ENCODE measurements at places on chromosomes 16 and 17.
A peak's percentile ranks its signal among the peaks of the same experiment; 100 is the strongest.

GRCh38 chr17:57985675-57985974 is 2.4 kb downstream of the VEZF1 start:
- peak; percentile 39 for DNase-seq

DNA sequence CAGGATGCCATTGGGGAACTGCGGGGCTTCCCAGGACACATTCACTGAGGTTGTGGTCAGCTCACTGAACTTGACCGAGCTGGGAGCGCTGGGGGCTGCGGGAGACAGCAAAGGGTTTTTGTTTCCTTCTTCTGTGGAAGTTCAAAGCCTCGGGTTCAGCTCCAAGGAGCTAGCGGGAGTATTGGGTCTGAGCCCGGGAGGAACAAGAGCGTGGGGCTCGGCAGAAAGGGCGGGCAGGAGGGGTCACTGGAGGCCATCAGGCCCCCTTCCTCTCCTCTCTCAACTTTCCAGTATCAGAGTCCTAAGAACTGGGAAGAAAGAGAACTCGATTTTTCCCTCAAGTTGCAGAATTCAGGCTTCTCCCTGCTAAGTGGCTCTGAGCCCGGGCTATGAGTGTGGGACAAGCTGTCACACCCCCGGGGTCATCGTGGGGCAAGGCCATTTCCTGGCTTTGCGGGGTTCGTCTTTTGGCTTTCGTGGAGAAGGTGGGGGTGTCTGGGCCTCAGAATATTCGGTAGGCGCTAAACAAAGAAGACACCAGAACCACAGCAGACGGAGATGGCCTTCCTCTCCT is 53.6 kb upstream of the CDC42EP4 start:
- no peak for DNase-seq

DNA sequence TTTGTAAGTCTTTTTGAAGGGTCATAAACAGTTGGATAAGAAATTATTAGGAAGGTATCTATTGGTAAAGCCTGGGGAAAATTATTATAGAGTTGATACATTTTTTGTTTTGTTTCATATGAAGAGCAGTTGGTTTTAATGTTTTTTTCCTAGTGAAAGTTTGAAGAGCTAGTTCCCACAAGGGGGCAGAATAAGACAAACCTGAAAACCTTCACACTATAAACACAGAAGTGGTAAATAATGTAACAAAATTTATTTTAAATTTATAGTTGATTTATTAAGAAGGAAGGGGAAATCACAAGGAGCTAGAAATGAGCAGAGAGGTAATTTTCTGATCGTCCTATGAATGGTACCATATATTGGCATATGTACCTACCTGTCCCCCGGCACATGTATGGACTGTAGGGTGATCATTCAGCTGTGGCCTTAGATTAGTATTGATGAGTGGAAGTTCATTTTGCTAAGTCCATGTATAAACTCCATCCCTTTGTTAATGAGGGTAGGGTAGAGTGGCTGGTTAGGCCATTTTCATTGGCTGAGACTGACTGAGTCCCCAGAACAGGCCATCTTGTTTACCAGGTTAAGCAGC is 116.3 kb downstream of the TANC2 start:
- DNase-seq: peak; percentile 59

GRCh38 chr17:66143657-66144282 is 48.2 kb downstream of the CEP112 start:
- DNase-seq: no peak

DNA sequence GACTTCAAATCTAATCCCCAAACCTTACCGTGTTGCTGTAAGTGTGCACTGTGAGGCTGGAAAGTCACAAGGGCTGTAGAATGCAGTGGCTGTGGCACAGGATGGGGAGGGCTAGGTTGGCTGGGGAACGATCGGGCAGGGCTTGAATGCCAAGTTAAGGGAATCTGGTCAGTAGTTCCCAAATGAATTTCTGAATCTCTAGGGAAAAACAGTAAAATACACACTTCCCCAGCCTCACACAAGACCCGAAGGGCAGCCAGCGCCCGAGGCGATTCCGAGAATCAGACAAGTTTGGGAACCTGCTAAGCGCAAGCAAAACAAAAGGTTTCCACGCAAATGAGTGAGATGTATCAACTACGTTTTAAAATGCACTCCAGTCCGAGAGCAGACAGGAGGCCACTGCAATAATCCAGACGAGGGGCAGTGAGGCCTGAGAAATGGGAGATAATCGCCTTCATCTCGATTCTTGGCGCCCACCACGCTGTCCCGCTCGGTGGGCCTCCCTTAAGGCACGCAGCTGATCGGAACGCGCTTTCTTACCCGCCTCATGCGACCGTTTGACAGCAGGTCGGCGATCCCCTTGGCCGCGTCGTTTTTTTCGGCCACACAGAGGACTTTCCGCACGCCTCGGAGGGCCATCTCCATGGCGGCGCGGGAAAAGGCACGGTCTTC is 599 bp downstream of the TOP3A start:
- DNase-seq: peak; percentile 21

DNA sequence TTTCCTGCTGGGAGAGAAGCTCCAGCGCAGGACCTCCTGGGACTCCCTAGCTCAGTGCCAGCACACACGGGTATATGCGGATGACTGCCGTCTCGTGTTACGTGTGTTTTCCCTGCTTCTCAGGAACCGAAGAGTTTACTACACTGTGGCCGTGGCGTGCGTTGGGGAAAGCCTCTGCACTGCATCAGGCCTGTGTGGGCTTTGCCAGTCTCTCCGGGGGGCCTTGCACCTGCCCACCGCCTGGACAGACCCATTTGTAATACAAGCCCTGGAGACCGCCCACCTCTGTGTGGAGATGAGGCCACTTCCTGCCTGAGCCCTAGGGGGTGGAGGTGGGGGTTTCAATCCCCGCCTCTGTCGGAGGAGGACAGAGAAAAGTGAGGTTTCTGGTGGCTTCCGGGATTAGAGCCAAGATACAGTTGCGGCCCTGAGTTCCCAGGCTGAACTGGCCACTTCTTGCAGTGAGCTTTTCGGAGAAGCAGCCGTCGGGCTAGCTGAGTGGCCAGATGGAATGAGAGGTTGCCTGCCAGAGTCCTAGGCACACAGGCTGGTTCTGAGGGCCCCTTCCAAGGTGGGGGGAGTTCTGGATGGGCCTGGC is 43.4 kb upstream of the GSE1 start:
- DNase-seq: peak; percentile 90

- no peak for DNase-seq
Observed at GRCh38 chr16:23679986-23680336, 1.3 kb downstream of the PLK1 start.
